ENCODE measurements at places on chromosomes 2 and 18.

GRCh38 chr18:60372596-60372995 is at the start of gene MC4R:
TSS of gene MC4R (minus strand) at chr18:60372775. CDS start at chr18:60372349, 426 bp downstream.
- DNase-seq: peak; percentile 82

DNA sequence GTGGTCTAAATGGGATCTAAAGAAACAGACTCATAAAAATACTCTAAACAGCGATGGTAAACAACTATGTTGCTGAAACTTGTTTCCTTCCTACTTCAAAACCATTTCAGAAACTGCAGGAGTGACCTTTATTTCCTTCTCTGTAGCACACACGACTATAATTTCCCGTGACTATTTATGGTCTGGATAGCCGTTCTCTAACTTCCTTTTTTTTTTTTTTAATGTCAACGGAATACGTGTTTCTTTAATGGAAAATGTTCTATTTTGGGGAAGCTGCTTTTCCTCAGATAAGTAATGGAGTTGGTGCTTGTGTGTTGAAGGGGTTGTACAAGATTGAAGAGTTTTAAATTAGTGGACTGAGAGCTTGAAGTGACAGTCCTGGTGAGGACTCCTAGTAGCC is 224.1 kb downstream of the PHLPP1 start:
- DNase-seq: no peak

- no peak for DNase-seq
These were observed 35.9 kb downstream of the RHOB start for GRCh38 chr2:20482725-20483124.

- DNase-seq: no peak
These were observed 55.9 kb upstream of the CTLA4 start for GRCh38 chr2:203811491-203812221.

DNA sequence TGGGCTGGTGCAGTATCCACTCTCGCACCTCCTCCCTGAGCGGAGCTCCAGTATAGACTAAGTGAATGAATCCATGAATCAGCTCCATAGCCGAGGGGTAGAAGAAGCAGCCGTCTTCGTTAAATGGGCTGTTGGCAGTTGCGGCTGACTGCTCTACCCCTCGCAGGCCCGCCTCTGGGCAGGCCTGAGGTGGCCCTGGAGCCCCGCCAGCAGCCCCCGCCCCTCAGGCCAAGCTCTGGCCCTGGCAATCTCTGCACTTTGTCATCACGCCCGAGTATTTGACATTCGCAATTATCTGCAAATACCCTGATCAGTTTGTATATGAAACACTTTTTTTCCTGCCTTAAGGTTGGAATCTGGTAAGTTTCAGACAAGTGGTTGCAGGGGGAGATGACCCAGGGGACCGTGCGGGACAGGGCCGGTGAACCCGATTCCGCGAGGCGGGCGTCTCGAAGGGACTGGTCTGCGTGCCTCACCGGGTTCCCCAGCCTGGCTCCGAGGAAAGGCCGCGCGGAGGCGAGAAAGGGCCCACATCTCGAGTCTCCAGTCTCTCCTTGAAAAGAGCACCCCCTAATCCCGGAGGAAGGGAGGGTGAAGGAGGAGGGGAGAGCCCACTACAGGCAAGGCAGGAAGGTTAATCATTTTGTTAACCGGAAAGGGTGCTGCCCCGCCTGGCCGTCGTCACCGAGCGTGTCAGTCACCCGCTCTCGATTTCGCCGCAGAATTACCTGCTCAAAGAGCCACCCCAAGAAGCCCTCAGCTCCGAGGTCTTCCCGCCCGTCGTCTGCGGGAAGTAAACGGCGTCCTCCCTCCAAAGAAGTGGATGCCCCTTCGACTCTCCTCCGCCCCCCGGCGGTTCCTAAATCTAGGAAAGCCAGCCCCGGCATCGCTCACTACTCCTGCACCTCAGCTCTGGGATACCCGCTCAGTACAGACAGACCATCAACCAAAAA is 11.1 kb upstream of the SATB2 start:
- DNase-seq: no peak

DNA sequence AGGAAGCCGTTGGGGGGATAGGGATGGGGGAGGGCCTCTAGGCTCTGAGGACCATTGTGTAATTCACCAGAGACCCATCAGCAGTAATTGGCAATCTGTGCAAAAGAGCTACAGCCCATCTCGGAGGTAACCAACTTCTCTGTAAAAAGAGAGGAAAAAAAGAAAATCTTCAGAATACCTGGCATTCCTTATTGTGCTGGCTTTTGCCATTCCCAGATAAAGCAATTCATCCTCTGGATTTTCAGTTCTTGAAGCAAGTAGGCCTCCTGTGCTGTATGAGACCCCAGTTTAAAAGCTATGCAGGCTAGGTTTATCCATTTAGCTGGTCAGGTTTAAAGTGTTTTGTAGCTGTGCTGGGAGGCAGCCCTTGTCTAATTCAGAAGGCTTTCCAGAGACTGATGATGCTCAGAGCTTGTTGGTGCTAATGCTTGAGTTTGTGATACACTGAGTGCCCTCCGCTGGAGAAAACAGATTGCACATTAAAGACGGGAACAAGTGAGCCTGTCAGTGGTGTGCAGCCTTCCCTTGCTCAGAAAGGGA is at the start of gene LRRTM4:
Gene LRRTM4, minus strand, starts transcription at position 446 of the 540 bp plus-strand sequence.
- DNase-seq: no peak

Data from left renal pelvis (tissue), 4 donors.